ENCODE measurements at places on chromosomes 1 and 21. TPM values are rescaled to one million over a fixed set of nuclear protein-coding genes. Genes with fewer than 3 reads are reported as not detected.

GRCh38 chr1:182301026-182301436 lies 90.6 kb downstream of the GLUL start:
- DNase-seq, result no peak

GRCh38 chr1:182575540-182576149 lies 13.4 kb downstream of the RNASEL start:
- peak; percentile 52 for DNase-seq

DNA sequence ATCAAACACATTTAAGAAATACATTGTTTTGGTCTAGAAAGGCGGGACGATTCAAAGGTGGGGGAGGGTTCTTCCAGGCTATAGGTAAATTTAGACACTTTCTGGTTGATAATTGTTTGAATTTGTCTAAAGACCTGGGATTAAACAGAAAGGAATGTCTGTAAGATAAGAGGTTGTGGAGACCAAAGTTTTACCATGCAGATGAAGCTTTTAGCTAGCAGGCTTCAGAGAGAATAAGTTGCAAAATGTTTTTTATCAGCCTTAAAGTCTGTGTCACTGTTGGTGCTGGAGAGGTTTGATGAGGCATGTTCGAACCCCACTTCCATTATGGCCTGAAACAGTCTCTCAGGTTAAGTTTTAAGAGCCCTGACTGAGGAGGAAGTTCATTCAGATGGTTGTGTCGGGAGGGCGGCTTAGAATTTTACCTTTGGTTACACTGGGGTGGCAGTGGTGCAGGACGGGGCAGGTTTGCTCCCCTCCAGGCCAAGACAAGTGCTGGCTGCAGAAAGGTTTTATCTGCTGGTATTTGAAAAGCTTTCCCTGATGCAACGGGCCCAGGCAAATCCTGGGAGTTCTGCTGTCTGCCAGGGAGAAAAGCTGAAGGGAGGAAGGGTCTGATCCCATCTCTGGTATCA lies 16.0 kb upstream of the SLC2A5 start:
- no peak for DNase-seq

- no peak for DNase-seq
Measured at GRCh38 chr1:47575855-47576757, 138.3 kb downstream of the FOXD2 start.

- DNase-seq, result no peak
Measured at GRCh38 chr1:80892539-80892938, 908.2 kb upstream of the ADGRL2 start.

DNA sequence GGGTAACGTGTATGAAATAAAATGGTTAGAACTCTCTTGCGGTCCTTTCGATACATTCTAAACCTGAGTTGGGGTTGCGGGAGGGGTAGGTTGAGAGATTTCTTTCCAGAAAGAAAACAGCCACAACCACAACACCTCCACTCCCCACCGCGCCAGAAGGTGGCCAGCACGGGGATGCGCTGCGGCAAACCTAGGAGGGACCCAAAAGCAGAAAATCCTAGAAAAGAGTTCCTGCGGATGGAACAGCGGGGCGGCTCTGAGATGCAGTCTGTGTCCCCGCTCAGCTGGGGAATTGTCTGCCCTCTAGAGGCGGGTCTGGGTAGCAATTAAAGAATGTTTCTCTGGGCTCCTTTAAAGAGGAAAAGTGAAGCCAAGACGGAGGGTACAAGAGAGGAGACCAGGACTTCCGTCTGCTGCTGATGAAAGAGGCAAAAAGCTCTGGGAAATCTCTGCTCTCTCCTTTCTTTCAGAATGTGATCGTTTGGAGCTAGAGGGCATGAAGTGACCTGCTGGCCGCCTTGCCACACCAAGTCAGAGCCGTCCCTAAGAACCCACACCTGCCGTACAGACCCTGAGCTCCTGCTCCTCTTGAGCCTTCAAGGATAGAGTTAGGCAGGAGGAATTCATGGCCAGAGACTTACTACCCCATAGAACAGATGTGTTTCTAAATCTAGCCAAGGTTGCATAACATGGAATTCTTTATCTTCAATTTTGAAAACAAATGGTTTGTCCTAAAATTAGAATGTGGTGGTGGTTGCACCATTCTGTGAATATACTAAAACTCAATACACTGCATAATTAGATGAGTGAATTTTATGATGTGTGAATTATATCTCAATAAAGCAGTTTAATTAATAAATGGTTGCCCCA lies 46.5 kb upstream of the COA6 start:
- DNase-seq, result no peak

DNA sequence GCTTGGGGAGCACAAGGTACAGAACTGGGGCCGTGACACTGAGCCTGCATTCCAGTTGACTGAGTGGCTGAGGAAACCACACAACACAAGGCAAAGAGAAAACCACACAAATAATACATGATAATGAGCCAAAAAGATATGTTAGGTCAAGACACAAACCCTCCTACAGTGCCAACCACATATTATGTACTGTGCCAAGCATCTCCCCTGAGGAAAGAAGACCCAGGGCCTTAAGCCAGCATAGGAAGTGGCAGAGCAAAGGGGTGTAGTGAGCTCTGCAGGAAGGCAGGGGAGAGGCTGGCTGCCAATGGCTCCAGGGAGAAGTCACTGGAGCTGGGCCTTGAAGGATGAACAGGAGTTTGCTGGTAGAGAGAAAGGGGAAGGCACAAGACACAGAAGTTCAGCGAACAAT lies 28.2 kb downstream of the CTNNBIP1 start:
- no peak for DNase-seq

BARHL2 gene
- not detected for total RNA-seq

- no peak for DNase-seq
Measured at GRCh38 chr1:203476216-203476814, 709 bp downstream of the PRELP start.

- no peak for DNase-seq
Measured at GRCh38 chr1:62012836-62013235, 181.8 kb upstream of the L1TD1 start.

DTL gene
- total RNA-seq, result 31.5 TPM

GRCh38 chr1:67748630-67749029 lies 63.6 kb downstream of the GADD45A start:
- peak; percentile 80 for DNase-seq

HENMT1 gene
- total RNA-seq, result 7.7 TPM

- DNase-seq, result no peak
Measured at GRCh38 chr1:18707696-18708257, 77.1 kb downstream of the PAX7 start.

CENPF gene
- total RNA-seq, result 80.5 TPM

- no peak for DNase-seq
Measured at GRCh38 chr1:41454406-41454805, 30.1 kb downstream of the EDN2 start.

IGSF21 gene
- total RNA-seq, result not detected

GRCh38 chr1:195714248-195714647 lies 894.0 kb downstream of the KCNT2 start:
- no peak for DNase-seq

TSEN15 gene
- 32.9 TPM for total RNA-seq

GRCh38 chr1:187443939-187444338 lies 615.2 kb downstream of the PLA2G4A start:
- DNase-seq, result no peak

GRCh38 chr1:115239426-115239825 lies 98.6 kb downstream of the NGF start:
- no peak for DNase-seq

- DNase-seq, result no peak
Measured at GRCh38 chr1:39508266-39508665, 16.8 kb downstream of the BMP8A start.

- DNase-seq, result no peak
Measured at GRCh38 chr21:16004086-16004485, 274.3 kb downstream of the USP25 start.

PLEKHM2 gene
- 33.9 TPM for total RNA-seq

DNA sequence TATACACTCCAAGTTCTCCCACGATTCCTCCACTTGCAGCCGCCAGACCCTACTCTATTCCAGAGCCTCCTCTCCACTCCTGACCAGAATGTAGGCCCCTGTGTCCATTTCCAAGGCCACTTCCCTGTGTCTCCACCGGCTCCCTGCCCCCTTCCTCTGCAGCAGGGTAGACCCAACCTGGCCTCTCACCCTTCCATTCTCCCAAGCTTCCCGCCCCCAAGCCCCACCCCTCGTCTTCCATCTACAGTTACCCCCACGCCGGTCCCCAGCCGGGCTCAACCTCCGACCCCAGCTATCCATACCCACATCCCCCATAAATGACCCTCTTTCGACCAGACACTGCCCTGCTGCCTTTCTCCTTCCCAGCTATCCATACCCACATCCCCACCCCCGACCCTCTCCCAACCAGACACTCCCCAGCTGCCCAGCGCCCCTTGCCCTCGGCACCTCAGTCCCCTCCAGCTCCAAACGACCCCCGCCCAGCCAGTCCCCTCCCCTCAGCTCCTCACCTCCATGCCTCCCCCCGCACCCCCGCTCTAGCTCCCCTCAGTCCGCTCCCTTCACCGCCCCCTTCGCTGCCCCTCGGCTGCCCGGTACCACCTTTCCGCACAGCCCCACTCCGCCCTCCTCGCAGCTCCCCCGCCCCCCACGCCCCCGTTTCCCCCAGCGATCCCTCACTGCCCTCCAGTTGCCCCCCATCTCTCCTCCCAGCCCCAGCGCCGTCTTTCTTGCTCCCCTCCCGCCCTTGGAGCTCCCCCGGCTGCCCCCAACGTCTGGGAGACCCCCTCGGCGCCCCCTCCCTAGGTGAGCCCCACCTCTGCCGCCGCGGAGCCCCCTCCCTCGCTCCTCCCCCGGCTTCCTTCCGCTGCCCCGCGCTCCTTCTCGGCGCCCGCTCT lies 670 bp downstream of the RAB3B start:
- no peak for DNase-seq

ZSWIM5 gene
- total RNA-seq, result 0.23 TPM

GRCh38 chr1:20089328-20090077 lies 19.5 kb downstream of the PLA2G5 start:
- no peak for DNase-seq
